Inflammatory macrophage (primary cell): ENCODE measurements at places on chromosomes 4 and X.

DNA sequence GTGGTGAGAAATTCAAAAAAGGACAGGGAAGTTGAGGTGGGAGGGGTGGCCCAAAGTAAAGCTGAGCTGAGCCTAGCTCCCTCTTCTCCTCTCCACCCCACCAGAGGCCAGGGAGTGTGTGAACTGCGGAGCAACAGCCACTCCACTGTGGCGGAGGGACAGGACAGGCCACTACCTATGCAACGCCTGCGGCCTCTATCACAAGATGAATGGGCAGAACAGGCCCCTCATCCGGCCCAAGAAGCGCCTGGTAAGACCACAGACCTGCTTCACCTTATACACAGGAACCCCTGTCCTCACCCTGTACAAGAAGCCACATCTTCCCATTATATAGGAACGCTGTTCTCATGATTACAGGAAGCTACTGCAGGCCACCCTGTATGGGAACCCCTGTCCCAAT lies 5.8 kb downstream of the GATA1 start:
- DNase-seq, result no peak

DNA sequence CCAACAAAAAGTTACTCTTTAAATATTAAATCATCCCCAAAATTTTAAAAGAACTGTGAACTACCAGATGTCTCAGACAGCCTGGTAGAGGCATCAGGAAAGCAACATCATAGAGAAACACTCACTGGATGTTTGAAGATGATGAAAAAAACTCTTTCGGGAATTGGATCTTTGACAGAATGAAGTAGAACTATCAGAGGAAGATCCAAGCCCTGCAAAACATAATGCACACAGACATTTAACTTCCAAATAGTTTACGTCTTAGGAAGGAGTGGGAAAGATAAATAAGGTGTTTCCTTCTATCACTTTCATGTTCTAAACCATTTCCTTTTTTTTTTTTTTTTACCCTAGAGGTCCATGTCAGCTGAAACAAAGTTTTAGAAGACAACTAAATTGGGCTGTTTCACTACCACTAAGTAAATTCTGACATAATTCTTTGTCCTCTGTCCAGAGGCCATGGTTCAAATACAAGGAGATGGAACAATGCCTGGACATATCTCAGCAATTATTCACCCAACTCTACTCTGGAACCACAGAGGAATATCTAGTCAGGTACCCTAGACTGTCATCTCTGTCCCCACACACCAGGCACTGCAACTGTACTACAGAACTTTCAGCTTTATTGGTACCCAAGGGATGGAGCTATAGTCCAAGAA lies 217.7 kb upstream of the INTU start:
- no peak for DNase-seq

DNA sequence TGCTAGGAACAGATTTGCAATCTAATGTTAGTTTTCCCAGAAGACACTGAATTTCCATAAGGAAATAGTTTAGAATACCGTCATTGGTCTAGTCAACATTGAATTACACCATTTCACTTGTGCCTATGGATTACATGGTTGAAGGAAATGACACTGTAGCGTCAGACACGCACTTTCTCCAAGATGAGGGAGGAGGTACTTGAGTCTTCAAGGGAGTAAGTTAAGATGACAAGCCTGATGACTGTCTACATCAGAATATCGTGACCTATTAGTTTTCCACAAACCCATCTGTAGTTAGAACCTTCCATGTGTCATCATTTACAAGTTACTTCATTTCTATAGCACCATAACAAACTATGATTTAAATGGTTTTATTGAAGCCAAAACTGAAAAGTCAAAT lies 153.7 kb downstream of the AMELX start:
- no peak for DNase-seq

- no peak for DNase-seq
Measured at GRCh38 chr4:135684001-135684400, 1482.4 kb upstream of the PABPC4L start.

GRCh38 chr4:78024576-78025091 lies 32.5 kb upstream of the FRAS1 start:
- peak; percentile 40 for DNase-seq

DNA sequence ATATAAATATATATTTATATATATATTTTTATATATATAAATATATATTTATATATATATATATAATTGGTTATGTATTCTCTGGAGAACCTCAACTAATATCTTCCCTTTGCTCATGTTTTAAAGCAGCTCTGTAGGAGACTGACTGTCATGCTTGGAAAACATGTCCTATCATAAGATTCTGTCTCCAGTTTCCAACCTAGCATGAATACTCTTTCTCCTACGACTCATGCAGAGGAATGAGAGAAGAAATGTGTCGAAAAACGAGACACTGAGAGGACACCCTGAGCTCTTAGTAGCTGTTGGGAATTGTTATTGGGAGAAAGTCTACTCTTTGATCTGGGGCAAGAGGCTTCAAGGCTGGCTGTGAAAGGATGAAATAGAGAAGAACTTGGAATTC lies 166.5 kb upstream of the SLIT2 start:
- DNase-seq, result no peak

GRCh38 chr4:159051245-159052071 lies 51.4 kb upstream of the RAPGEF2 start:
- no peak for DNase-seq

- no peak for DNase-seq
Measured at GRCh38 chrX:153477901-153478300, 7.5 kb upstream of the HAUS7 start.

- no peak for DNase-seq
Measured at GRCh38 chr4:145951931-145952330, 13.3 kb upstream of the ZNF827 start.

- DNase-seq, result no peak
Measured at GRCh38 chr4:153204728-153205648, 745 bp downstream of the TRIM2 start.

GRCh38 chr4:13535708-13536361 lies 8.5 kb downstream of the NKX3-2 start:
- DNase-seq, result no peak

- no peak for DNase-seq
Measured at GRCh38 chrX:121011254-121011653, 25.7 kb upstream of the CT47A1 start.

DNA sequence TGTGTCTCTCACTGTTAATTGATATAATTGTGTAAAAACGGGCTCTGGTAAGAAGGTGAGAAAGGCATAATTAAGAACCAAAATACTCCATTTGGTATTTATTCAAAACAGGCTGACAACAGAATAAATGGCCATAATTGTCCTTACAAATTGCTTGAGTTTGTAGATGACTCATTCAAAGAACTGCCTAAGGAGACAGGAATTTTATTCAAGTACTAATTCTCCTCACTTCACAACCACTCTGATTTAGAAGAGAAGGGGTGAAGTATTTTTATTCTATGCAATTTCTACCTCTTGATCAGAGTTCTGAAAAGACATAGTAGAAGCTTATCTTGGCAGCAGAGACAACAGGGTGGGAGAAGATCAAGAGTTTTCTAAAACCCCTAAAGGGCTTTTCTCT lies 43.1 kb downstream of the ATP11C start:
- no peak for DNase-seq

DNA sequence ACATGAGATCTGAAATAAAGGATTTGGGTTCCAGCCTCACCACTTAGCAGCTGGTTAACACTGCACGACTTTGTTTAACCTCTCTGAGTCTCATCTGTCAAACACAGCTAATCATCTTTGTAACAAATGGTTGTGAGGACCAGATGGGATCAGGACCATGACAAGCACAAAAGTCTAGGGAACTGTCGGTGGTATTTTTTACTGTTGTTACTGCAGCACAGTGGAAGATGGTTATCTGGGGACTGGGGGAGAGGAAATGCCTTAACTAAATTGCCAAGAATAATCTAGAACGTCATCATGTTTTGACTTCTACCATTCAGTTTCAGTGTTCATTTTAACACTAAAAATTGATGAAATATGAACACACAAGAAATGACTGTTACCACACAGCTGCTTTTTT lies 99.5 kb downstream of the ADGRA3 start:
- no peak for DNase-seq

DNA sequence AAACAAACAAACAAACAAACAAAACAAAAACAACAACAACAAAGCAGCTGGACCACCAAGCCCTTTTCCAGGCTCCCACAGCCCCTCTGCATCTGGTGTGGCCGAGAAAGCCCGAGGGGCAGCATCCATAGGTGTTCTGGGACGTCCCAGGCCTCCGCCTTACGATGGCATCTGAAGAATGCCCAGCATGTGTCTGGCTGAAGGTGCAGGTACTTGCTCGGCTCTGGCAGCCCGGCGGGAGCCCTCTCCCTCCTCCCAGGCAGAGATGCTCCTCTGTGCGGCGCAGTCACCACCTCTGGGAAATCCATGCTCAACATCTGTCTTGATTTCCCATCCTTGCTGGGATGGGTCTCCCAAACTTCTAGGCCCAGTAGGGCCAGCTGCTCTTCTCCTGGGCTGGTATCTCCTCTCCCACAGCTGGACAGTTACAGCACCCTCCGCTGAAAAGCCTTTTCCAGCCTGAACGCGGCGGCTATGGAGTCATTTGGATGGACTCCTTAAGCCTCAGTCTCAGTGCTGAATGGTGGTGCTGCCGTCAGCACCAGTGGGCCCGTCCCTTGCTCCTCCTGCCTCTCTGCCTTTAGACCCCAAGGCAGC lies 4.3 kb downstream of the PSAPL1 start:
- no peak for DNase-seq

GRCh38 chr4:87953826-87954225 lies 21.7 kb upstream of the SPP1 start:
- peak; percentile 24 for DNase-seq

DNA sequence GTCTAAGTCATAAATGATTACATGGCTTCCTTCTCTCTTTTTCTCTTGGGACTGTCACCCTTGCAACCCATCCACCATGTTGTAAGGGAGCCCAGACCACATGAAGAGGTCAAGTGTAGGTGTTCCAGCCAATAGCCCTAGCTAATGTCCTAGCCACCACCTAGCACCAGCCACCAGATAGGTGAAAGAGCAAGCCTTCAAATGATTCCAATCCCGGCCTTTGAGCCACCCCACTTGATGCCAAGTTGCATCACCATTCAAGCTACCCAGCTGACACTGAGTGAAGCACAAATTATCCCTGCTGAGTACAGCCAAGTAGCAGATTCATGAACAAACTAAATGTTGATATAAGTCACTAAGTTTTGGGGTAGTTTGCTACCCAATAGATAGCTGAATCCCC lies 274.3 kb downstream of the BCOR start:
- DNase-seq, result no peak

DNA sequence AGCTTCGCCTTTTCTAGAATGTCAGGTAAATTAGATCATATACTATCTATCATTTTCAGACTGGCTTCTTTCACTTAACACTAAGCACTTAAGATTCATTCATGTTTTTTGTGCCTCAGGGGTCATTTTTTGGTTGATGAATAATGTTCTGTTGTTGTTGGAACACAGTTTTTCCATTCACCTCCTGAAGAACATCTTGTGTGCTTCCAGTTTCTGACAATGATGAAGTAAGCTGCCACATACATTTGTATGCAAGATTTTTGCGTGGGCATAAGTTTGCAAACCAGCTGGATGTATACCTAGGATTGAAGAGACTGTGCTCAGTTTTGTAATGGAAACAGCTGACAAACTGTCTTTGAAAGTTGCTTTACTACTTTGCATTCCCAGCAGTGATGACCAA lies 37.6 kb downstream of the MAGEA9 start:
- no peak for DNase-seq

DNA sequence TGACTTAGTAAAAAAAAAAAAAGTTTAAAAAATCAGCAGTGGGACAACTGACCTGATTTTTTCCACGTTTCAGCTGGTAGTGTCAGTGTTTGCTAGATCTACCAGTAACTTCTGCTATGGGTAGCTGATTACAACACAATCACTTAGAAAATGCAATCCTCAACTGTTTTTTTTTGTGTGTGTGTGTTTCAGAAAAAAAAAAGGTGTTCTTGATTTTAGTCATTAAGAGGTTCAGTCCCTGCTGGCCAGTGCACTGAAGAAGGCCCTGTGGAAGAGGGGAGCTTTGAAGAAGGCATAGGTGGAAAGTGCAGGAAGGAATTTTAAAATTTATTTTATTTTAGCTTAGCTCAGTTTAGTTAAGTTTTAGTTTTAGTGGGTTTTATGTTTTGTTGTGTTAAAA lies 46.9 kb downstream of the SH2D1A start:
- no peak for DNase-seq

DNA sequence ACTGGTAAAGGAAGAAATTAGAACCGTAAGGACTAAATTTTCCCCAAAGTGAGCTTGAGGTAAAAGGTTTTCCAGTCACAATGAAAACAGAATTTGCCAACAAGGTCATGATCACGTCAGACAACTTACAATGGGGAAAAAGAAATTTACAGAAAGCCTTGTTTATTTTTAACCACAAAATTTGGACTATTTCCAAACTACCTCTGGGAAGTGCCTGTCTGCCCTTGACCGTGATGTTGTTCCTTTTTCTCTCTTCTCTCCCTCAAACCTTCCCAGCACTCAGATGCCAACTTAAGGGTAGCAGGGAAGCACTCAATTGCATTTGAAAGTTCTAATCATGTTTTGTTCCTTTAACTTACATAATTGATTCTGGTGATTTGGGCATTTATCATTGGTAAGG lies 32.5 kb downstream of the MEPE start:
- DNase-seq, result no peak

DNA sequence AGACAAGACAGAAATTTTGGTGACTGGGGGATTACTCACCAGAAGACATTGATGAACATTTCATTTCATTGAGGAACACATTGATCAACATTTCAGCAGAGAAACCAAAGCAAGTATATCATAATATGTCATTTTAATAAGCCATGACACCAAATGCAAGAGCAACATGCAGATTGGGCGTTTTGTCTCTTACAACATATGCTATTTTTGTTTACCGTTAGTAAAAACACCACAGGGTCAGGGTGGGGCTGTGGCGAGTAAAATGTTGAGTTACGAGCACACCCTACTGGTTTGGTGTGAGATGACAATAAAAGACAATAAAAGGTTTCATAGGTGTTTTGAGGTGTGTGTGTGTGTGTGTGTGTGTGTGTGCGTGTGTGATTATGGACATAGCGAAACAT lies 294.5 kb downstream of the PDGFC start:
- no peak for DNase-seq

GRCh38 chr4:10456595-10457254 lies 501 bp downstream of the ZNF518B start:
- DNase-seq, result peak; percentile 29

DNA sequence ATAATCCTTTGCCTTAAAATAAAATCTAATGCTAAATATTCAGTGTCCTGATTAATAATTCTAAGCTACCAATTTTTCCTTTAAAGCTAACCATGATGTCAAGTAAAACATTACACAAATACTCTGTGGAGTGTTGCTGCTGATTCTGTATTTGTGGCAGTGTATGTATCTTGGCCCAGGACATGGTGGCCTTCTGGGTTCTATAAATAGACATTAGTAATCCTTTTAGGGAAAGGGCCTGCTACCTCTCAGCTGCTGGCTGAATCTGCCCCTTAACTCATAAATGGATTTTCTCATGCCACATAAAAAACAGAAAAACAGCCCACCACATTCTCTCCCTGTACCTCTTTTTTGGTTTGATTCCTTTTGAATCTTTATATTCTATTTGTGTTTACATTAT lies 1.2 kb upstream of the XK start:
- no peak for DNase-seq

GRCh38 chr4:41406113-41406516 lies 131.8 kb upstream of the LIMCH1 start:
- no peak for DNase-seq
